ENCODE measurements at places on chromosomes 1 and 21. TPM values are rescaled to one million over a fixed set of nuclear protein-coding genes. Genes with fewer than 3 reads are reported as not detected.

Gene LCE1E
- not detected for total RNA-seq

Gene PRRX1
- total RNA-seq, result 46.3 TPM

Gene ANGPTL7
- total RNA-seq, result 0.51 TPM

Gene RBBP5
- total RNA-seq, result 10.0 TPM

Gene RAB7B
- 1.6 TPM for total RNA-seq

Gene RAP1GAP
- total RNA-seq, result 4.5 TPM

Gene GCSAML
- 0.05 TPM for total RNA-seq

Gene YY1AP1
- 62.6 TPM for total RNA-seq

Gene RNU1-3
- 4,572 TPM for total RNA-seq

Gene C1orf141
- total RNA-seq, result not detected

Gene NBPF9
- total RNA-seq, result 4.2 TPM

Gene LIX1L
- 25.8 TPM for total RNA-seq

Gene IFI44L
- 3.6 TPM for total RNA-seq

Gene TMEM269
- not detected for total RNA-seq

Gene FMO5
- 8.2 TPM for total RNA-seq

Gene MCOLN2
- 0.19 TPM for total RNA-seq

Gene FCER1G
- total RNA-seq, result 38.3 TPM

Gene RPE65
- total RNA-seq, result not detected

Gene CCDC24
- total RNA-seq, result 0.89 TPM

Gene BRDT
- not detected for total RNA-seq

Gene MSH4
- total RNA-seq, result 0.35 TPM

Gene FCAMR
- total RNA-seq, result not detected

Gene OR2AK2
- total RNA-seq, result not detected

Data from Right ventricle myocardium inferior (tissue), 1 donor.